IPS DF 19.7 (cell line): ENCODE measurements at places on chromosomes 5 and 9.

DNA sequence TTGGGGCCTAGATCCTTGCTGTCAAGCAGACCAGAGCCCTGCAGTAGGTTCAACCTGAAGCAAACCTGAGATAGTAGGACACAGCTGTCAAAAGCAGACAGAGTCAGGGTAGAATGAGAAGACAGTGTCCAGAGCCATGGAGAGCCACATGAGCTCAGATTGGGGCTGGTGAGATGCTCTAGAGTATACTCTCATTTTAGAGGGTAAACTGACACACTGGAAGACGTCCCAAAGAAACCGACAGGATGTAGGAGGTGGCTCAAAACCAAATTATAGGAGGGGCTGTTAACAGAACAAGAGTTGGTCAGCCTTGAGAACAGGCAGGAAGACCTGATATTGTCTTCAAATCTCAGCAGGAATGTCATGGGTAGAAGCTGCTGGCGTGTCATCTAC is 11.5 kb downstream of the CCDC69 start:
- no peak for DNase-seq

- DNase-seq = no peak
Observed at GRCh38 chr5:136886608-136887007, 521.3 kb upstream of the TRPC7 start.

GRCh38 chr5:91787718-91788117 is 404.6 kb upstream of the ARRDC3 start:
- DNase-seq = no peak

GRCh38 chr5:158640593-158640980 is 459.1 kb downstream of the EBF1 start:
- no peak for DNase-seq

DNA sequence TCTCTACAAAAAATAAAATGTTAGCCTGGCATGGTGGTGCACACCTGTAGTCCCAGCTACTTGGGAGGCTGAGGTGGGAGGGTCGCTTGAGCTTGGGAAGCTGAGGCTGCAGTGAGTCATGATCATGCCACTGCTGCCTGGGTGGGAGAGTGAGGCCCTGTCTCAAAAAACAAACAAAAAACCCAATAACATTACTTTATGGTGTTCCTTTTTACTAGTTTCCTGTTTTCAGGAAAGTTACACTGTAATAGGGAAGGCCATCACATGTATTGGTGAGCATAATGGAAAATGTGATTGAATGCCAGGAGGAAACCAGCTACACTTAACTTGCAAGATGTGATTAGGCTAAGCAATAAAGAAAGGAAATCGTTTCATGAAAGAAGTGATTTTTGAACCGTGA is 42.7 kb downstream of the SV2C start:
- DNase-seq = no peak

- DNase-seq = no peak
Observed at GRCh38 chr9:9521033-9521779, 1091.6 kb downstream of the PTPRD start.

DNA sequence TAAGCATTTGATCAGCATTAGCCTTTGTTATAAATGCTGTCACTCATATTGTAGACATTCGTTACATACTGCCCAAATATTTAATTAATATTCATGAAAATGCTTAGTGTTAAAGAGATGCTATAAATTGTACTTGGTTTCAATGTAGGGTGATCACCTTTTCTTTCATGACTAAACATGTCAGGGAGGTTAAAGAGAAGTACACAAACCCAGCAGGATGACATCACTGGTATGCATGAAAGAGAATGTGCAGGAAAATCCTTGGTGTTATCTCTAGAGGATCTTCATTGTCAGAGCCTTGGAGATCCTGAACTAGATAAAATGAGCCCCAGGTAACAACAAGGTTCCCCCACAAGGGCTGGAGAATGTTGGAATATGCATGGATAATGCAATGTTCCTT is 33.0 kb upstream of the SV2C start:
- no peak for DNase-seq

GRCh38 chr9:127154390-127155191 is 32.2 kb upstream of the ANGPTL2 start:
- no peak for DNase-seq

DNA sequence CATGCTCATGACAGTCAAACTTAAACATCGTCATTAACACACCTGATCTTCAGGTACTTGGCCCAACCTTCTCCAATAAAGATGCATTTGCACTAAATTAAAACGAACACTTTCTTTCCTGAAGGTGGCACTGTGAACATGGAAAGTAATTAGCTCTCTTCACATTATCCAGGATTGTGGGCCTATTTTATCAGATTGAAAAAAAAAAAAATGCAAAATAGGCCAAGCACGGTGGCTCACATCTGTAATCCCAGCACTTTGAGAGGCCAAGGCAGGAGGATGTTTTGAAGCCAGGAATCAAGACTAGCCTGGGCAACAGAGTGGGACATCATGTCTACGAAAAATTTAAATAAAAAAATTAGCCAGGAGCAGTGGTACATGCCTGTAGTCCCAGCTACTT is 14.4 kb upstream of the CDC20B start:
- DNase-seq = no peak

DNA sequence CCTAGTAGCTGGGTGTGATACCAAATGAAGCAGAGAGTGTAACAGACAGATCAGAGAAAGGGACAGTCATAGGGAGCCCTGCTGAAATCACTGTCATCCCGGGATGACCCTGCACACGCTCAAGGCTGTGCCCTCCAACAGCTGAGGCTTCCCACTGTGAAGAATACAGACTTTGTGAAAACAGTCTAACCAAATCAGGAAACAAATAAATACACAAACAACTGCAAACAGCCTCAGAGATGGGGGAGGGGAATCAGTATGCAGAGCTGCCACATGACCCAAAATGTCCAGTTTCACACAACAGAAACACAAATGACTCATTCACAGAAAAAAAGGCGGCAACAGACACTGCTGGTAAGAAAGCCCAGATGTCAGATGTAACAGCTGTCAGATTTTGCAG is 101.9 kb downstream of the ADAMTS2 start:
- DNase-seq = no peak

DNA sequence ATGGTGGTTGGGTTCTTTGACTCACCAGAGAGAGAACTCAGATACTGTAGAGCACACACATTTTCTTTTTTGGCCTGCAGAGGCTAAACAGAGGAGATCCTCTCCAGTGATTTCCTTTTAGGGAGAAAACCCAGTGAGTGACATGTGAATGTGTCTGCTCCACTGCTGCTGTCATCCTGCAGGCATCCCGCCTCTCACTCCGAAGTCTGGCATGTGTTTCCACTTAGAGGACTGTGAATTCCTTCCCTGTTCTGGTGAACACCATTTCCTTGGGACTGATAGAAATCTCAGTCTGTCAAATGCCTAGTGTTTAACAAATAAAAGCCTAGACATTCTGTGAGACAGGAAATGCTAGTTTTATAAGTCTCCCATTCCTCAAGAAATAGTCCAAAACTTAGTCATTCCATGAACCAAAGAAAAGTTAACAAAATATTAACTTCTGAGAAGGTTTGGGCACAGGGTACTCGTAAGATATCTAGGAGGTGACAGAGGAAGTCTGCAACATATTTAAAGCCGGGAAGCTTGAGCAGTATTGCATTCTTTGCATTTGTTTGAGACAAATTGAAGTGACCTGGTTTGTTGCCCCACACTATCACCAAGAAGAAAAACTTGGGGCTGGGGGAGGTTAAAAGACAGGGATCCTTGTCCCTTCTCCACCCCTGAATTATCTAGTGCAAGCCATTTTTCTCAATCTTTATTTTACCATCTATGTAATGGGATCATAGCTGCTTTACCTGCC is 74.9 kb upstream of the NIPAL4 start:
- no peak for DNase-seq

DNA sequence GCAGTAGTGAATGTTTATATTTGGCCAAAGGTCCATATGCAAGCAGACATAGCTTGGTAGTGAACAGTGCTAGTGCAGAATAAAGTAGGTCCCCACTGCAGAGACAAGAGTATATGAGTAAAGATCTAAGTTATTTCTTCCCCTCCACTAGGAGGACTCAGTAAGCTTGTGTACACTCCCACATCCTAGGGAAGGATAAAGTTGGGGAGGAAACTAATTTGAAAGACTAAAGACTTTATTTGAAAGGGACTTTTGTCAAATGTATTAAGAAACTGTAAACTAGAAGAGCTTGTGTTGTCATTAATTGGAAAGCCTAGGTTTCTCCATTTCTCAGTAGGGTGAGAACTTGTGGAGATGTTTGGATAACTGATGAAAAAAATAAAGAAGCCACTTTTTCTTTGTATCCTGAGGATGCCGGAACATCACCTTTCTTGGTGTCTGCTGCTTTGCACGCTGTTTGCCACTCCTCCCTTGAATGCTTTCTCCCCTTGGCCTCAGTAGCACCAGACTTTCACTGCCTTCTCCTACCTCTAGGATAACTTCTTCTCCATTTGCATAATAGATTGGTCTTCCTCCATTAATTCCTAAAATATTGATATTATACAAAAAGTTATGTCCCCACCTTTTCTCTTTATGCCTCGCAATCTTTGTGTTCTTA is 329.0 kb downstream of the PARP8 start:
- no peak for DNase-seq

DNA sequence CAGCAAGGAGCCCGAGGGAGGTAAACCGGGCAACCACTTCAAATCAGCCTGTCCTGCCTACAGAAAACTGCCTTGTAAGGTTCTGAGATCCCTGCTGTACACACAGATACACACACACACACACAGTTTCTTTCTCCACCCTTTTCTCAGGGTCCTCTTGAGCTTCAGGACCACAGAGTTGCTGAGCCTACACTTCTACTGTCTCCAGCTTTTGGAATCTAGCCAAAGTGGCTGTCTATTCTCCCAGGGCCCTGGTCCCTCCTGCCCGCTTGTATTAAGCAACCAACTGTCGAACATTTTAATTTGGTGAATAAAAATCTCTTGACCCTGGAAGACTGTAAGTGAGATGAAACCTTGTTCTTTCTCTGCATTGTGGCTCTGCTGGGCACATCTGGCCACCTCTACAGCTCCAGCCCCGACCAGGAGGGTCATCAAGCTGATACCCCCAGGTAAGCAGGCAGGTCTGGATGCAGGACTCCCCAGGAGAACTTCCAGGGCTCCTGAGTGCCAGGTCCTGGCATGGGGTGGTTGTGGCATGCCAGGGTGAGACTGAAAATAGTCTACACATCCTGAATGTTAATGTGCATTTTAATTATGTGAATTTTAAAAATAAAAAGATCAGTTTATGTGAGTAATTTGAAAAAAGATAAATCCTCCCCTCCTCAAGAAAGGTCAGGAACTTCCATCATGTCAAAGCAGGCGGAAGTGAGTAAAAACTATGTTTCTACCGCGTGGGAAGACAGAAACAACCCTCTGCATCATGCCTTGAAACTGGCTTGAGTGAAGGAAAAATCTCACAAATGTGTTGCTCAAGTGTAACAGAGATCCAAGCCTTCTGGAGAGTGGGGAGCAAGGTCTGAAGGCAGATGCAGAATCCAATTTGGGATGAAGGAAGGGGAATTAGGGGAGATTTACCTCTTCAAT is 15.0 kb upstream of the S1PR3 start:
- DNase-seq = no peak
